Natural killer cell treated with Interleukin-12 subunit alpha and Interleukin-12 subunit beta and Interleukin-15 and Interleukin-18, amount 100 ng/mL, for 72 hours (primary cell): ENCODE measurements at places on chromosomes 3 and 15. TPM values are rescaled to one million over a fixed set of nuclear protein-coding genes. Genes with fewer than 3 reads are reported as not detected.
A peak's percentile ranks its signal among the peaks of the same experiment; 100 is the strongest.

The CHL1 gene
- total RNA-seq = not detected

The TRAT1 gene
- total RNA-seq = 3.0 TPM

DNA sequence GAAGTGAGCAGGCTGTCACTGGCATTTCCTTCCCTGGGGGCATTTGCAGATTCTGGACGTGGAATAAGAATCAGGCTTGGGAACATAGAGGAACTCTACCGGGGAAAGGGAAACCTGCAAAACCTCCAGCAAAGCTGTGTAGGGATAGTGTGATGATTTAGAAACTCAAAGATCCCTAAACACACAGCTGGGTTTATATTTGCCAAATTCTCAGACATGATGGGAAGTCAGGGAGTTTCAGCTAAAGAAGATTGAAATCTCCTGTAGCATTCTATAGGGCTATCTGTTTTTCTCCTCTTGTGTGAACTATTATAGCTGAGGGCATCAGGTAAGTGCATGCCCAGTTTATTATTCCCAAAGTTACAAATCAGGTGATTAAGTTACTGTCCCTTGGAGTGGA lies 9.2 kb upstream of the CLEC3B start:
- H3K36me3 ChIP-seq = peaks cover 8% of the 10 kb centered on the region
- H3K27ac ChIP-seq = no peak overlapping the region
- H3K4me3 ChIP-seq = no peak overlapping the region
- peaks cover 6% of the 10 kb centered on the region for H3K4me1 ChIP-seq
- H3K27me3 ChIP-seq = no peaks in the 10 kb centered on the region

DNA sequence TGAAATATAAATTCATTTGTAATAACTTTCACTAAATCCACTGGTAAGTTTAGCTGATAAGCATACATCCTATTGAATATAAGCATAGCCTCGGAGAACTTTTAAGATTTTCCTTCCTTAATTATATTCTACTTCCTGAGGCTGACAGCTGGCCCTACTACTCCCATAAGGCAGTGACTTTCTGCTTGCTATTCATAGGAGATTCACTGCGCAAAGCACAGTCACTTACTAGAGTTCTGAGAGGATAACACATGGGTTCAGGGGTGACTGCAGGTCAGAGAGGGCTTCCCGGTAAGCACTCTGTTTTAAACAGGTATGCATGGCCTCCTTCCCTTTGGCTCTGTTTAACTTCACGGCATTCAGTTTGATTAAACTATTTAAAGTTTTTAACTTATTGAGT lies 75.8 kb downstream of the FAIM start:
- peaks cover 12% of the 10 kb centered on the region for H3K36me3 ChIP-seq
- no peak overlapping the region for H3K27ac ChIP-seq
- H3K27me3 ChIP-seq = no peaks in the 10 kb centered on the region
- no peak for DNase-seq
- H3K4me3 ChIP-seq = no peak overlapping the region

DNA sequence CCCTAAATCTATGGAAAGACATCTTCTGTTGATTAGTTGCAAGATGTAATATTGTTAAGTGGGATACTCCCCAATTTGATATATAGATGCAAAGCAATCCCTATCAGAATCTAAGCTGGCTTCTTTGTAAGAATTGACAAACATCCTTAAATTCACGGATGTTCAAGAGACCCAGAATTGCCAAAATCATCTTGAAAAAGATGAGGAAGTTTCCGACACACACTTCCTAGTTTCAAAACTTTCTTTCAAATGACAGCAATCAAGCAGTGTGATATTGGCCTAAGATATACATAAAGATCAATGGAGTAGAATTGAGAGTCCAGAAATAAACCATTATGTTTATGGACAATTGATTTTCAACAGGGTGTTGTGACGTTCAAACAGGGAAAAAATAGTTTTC lies 383.6 kb downstream of the LPP start:
- peaks cover 10% of the 10 kb centered on the region for H3K36me3 ChIP-seq
- H3K27me3 ChIP-seq = no peaks in the 10 kb centered on the region
- peaks cover 47% of the 10 kb centered on the region for H3K4me1 ChIP-seq
- DNase-seq = no peak

DNA sequence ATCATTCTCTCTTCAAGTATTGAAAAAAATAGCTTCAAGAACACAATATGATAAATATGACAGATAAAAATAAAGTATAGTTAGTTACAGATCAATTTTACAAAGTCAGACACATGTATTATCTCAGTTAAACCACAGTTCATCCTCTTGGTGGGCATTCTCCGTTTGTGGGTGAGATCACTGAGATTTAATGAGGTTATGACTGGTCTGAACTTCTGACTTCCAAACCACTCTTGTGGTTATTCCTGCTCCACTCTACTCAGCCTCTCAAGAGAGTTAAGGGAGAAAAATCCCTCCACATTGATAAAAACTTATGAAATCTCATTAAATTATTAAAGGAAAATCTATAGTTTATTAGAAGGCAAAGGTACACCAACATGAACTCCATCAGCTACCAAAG lies 229.9 kb upstream of the LRTM1 start:
- H3K36me3 ChIP-seq = no peaks in the 10 kb centered on the region
- no peak for DNase-seq
- H3K4me1 ChIP-seq = no peaks in the 10 kb centered on the region
- H3K27ac ChIP-seq = no peak overlapping the region

GRCh38 chr3:8822141-8822540 lies 52.7 kb upstream of the OXTR start:
- peaks cover 9% of the 10 kb centered on the region for H3K36me3 ChIP-seq
- no peak overlapping the region for H3K4me3 ChIP-seq
- H3K27ac ChIP-seq = no peak overlapping the region
- no peaks in the 10 kb centered on the region for H3K4me1 ChIP-seq
- peaks cover 3% of the 10 kb centered on the region for H3K27me3 ChIP-seq

DNA sequence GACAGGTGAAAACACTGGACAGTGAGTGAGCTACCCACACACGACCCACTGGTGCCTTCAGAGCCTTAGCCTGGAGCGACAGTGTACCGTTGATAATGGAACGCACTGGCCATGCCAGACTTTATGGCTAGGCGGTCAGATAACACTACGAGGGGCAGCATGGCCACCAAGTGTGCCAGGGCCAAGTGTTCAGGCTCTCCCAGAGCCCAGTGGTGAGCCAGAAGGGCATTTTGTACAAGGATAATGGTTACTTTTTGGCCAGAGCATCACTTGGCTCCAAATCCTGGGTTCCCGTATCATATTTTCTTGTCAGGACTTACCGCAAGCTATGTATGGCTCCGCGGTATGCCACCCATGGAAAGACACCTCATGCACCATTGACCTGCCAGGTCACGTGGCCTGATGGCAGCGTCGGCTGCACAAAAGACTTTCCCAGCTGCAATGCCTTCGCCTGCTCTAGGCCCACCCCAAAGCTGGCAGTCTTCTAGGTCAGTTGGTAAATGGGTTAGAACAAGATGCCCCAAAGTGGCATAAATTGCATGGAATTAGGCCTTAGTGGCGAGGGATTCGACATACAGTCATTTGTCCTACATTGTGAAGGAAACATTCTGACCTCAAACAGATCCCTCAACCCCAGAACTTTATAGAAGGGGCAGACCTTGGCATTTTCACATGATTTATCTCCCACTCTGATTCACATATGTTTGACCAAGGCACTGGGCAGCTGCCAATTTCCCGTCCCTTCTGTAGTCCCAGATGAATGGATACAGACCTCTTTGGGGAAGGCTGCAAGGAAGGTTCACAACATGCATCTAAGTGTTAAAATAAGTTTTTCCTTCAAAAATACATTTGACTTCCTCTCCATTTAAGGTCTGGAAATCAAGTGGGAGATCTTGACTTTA lies 12.2 kb upstream of the SLC28A1 start:
- H3K4me1 ChIP-seq = no peaks in the 10 kb centered on the region
- DNase-seq = peak; percentile 42
- no peaks in the 10 kb centered on the region for H3K27me3 ChIP-seq
- H3K27ac ChIP-seq = no peak overlapping the region
- no peak overlapping the region for H3K4me3 ChIP-seq
- no peaks in the 10 kb centered on the region for H3K36me3 ChIP-seq

DNA sequence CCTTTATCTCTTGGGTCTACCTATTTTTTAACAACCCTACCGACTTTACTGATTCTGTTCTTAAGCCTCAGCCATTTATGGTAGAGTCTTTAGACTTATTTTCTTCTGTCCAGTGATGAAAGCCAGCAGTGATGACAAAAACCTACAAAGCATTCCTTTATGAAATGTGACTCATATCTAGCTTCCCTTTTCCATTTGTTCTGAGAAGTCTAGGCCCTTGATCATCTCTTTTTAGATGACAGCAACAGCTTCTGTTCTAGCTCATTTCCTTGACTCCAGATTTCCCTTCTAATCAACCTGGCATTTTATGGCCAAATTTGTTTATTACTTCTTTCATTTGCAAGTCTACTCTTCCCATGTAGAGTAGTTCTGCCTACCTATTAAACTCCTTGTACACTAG lies 36.1 kb downstream of the CFAP44 start:
- no peaks in the 10 kb centered on the region for H3K27me3 ChIP-seq
- H3K27ac ChIP-seq = no peak overlapping the region
- H3K36me3 ChIP-seq = no peaks in the 10 kb centered on the region
- H3K4me1 ChIP-seq = no peaks in the 10 kb centered on the region
- no peak overlapping the region for H3K4me3 ChIP-seq
